NCI-H526 (cell line): ENCODE measurements at places on chromosomes 7 and 10.

DNA sequence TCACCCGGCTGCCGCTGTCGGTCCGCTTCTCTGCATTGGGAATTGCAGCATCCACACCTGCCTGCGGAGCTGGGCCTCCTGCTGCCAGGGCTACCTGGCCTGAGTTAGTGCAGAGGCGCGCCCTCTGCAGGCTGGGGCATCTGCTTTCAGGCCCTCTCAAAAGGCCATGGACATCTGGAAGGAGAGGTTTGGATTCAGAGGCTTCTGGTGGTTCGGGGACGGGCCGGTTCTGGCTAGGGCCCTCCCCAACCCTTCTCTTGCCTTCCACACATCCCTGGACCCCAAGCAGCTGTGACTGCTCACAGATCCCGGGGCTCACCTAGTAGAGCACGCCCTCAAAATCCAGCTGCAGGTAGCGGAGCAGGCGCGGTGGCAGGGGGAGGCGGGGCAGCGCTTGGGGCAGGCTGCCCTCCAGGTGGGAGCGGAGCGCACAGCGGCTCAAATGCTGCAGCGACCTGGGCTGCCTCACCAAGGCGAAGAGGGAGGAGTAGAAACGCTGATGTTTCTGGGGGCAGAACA lies 8.4 kb upstream of the GBX1 start:
- DNase-seq = peak; percentile 18

DNA sequence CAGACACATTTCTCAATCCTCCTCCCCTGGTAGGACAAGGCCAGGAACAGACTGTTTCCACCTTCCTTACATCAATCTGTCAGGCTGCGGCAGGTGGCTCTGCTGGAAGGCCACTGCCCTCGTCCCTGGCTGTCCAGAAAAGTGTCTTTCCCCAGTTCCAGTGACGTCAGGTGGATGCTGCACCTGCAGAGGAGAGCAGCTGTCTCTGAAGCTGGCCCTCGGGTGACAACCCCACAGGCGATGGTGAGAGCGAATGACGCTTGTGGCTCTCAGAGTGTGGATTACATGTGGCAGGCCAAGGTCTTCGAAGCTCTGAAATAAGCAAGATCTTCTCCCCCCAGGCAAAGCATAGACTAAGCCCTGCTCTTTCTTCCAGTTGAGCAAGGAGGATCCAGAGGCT lies 146.9 kb upstream of the RET start:
- no peak for DNase-seq

- DNase-seq = no peak
Measured at GRCh38 chr7:135409845-135410542, 99.9 kb downstream of the CNOT4 start.

- no peak for DNase-seq
Measured at GRCh38 chr7:41955893-41956675, 253.2 kb upstream of the INHBA start.

DNA sequence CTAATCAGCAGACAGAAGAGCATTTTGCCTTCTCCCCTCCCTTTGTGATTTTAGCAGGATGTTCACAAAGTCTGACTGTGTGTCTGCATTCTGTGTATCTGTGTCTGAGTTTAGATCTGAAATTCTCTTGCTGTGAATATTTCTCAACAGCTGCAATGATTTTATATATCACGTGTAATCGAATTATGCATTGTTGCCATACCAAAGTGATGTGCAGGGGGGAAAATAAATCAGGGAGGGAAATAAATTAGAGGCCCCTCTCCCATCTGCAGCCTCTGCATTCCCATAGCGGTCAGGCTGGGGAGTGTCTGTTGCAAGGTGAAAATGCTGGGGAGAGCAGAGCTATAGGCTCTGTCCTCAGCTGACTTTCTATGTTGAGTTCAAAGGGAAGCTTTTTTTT lies 209.0 kb downstream of the LRMDA start:
- no peak for DNase-seq

- DNase-seq = peak; percentile 22
Measured at GRCh38 chr10:9895453-9895852, 1122.2 kb upstream of the CELF2 start.

GRCh38 chr10:17122052-17122451 lies 7.6 kb downstream of the CUBN start:
- DNase-seq = no peak

DNA sequence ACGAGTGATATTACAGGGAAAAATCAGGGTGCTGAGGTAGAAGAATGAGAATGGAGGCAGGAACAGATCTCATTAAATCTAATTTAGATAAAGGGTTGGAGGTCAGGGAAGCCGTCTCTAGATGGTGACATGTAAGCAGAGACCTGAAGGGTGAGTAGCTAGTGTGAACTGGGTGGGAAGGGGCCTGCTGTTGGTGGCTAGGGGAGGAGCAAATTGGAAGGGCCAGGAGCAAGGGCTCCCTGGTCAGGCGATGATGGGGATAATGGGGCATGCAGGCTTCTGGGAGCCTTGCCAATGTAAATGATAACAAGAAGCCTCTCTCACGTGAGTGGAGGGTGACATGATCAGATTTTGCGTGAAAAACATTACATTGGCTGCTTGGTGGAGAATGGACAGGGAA lies 76.3 kb downstream of the WDFY4 start:
- DNase-seq = no peak

- no peak for DNase-seq
Measured at GRCh38 chr10:123603130-123603529, 63.0 kb upstream of the GPR26 start.

- no peak for DNase-seq
Measured at GRCh38 chr10:72310636-72311035, 36.9 kb downstream of the DDIT4 start.

DNA sequence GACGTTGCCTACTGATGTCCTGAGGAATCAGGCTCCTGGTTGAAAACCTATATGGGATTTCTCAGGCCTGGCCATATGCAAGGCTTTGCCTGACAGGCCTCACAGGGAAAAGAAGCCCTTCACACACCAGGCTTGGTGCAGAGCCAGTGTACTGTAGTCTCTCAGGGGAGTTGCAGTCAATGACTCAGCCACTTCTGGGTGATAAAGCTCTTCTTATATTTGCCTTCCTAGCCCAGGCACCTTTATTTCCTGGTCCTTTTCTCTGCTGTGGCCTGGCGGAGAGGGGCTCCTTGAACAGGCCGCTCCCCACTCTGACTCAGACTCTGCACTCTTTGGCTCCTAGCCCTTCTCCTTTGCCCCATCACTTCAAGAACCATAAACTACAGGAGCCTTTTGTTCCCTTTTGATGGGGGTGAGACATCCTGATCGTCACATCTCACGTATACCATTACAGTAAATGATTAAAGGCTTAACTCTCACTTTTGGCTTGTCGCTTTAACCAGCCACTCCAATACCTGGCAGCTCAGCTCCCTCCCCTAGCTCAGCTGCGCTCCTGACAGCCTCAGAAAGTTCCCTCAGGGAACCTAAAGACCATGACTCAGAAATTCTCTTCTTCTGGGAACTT lies 33.5 kb downstream of the DPY19L1 start:
- DNase-seq = peak; percentile 77
